ENCODE measurements at places on chromosomes 7 and 10.
A peak's percentile ranks its signal among the peaks of the same experiment; 100 is the strongest.

- no peak overlapping the region for H3K4me3 ChIP-seq
- no peak for DNase-seq
- no peaks in the 10 kb centered on the region for H3K4me1 ChIP-seq
- no peaks in the 10 kb centered on the region for H3K27me3 ChIP-seq
- H3K36me3 ChIP-seq = no peaks in the 10 kb centered on the region
These were observed 122.3 kb downstream of the TRIL start for GRCh38 chr7:28835800-28836199.

DNA sequence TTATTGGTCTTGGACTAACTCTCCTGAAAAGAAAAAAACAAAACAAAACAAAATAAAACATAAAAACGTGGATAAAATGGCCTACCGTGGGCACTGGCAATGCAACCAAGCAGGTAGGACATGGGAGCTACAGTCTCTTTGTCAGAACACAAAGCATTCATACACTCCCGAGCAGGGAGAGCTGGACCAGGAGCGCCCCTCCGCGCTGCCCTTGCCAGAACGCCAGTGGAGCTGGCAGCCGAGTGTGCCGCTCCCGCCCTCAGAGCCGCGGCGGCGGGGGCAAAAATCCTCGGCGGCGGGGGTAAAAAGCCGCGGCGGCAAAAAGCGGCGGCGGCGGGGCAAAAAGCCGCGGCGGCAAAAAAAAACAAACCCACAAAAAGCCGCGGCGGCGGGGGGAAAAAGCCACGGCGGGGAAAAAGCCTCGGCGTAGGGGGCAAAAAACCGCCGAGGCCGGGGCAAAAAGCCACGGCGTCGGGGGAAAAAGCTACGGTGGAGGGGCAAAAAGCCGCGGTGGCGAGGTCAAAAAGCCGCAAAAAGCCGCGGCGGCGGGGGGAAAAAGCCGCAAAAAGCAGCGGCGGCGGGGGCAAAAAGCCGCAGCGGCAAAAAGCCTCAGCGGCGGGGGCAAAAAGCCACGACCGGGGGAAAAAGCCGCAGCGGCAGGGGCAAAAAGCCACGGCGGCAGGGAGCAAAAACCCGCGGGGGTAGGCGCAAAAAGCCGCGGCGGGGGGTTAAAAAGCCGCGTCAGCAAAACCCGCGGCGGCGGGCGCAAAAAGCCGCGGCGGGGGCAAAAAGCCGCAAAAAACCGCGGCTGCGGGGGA lies 418.1 kb downstream of the ZNF716 start:
- DNase-seq = no peak
- no peaks in the 10 kb centered on the region for H3K27me3 ChIP-seq
- no peaks in the 10 kb centered on the region for H3K36me3 ChIP-seq
- peak overlapping the region; percentile 45 for H3K4me3 ChIP-seq
- H3K27ac ChIP-seq = no peak overlapping the region
- peaks cover 3% of the 10 kb centered on the region for H3K4me1 ChIP-seq

DNA sequence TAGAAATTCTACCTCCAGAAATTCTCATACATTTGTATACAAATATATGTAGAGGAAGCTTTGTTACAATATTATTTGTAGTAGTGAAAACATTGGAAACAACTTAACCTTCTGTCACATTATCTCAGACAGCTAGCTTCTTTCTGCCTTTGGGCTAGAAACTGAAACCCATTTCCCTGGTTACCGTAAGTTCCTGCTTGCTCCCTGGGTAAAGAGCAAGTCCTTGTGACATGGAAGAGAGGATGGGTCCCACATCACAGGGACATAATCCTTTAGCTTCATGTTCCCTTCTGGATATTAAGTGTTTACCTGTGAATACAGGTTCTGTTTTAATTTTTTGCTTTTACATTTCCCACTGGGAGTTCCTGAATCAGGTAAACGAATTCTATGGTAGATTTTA lies 41.8 kb downstream of the KLHDC10 start:
- H3K27me3 ChIP-seq = no peaks in the 10 kb centered on the region
- H3K36me3 ChIP-seq = no peaks in the 10 kb centered on the region
- no peak overlapping the region for H3K4me3 ChIP-seq
- H3K4me1 ChIP-seq = no peaks in the 10 kb centered on the region

GRCh38 chr7:55556031-55556430 lies 16.3 kb downstream of the VOPP1 start:
- H3K4me1 ChIP-seq = no peaks in the 10 kb centered on the region
- H3K27ac ChIP-seq = no peak overlapping the region
- H3K36me3 ChIP-seq = peaks cover 2% of the 10 kb centered on the region
- H3K4me3 ChIP-seq = no peak overlapping the region
- no peaks in the 10 kb centered on the region for H3K27me3 ChIP-seq

GRCh38 chr7:116782177-116782711 lies 80.1 kb upstream of the CAPZA2 start:
- H3K4me3 ChIP-seq = no peak overlapping the region
- H3K36me3 ChIP-seq = no peaks in the 10 kb centered on the region
- no peak for DNase-seq
- H3K4me1 ChIP-seq = peaks cover 5% of the 10 kb centered on the region

- no peaks in the 10 kb centered on the region for H3K27me3 ChIP-seq
- peak overlapping the region; percentile 81 for H3K4me3 ChIP-seq
- DNase-seq = peak; percentile 84
- peak overlapping the region; percentile 40 for H3K27ac ChIP-seq
- H3K4me1 ChIP-seq = peaks cover 2% of the 10 kb centered on the region
These were observed 552 bp downstream of the IL15RA start for GRCh38 chr10:5976512-5977470.

- no peak for DNase-seq
- no peaks in the 10 kb centered on the region for H3K4me1 ChIP-seq
- no peak overlapping the region for H3K4me3 ChIP-seq
- H3K27me3 ChIP-seq = no peaks in the 10 kb centered on the region
These were observed 246.2 kb upstream of the PPP2R2D start for GRCh38 chr10:131654471-131655087.
